ENCODE measurements at places on chromosomes 2 and 18. TPM values are rescaled to one million over a fixed set of nuclear protein-coding genes. Genes with fewer than 3 reads are reported as not detected.
A peak's percentile ranks its signal among the peaks of the same experiment; 100 is the strongest.

- DNase-seq, result no peak
These were observed 65.4 kb downstream of the FAM168B start for GRCh38 chr2:131027566-131028528.

SDC1 gene
- 108 TPM for polyA plus RNA-seq

DNA sequence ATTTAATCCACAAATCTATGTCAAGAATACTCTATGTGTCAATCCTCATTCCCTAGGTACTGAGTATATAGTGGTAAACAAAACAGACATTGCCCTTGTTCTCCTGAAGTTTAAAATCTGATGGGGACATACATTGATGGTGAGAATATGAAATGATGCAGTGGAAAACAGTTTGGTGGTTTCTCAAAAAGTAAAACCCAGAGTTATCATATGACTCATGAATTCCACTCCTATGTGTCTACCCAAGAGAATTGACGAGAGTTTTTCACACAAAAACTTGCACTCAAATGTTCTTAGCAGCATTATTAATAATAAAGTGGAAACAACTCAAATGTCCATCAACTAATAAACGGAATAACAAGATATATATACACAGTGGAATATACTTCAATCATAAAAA is 586.7 kb downstream of the CCDC85A start:
- DNase-seq, result no peak

DNA sequence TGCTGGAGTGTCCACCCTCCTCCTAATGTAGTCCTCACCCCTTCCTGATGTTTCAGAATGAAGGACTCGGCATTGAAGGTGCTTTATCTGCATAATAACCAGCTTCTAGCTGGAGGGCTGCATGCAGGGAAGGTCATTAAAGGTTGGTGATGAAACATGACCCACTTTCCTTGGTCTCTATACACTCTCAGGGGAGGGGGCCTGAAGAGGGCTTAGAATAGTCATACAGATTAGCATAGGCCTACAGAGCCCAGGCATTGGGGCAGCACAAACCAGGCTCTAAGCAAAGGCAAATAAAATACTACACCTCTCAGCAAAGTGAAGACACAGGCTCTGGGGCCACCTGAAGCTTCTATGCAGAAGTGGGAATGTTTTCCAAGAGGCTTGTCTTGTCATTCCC is 1.8 kb downstream of the IL36RN start:
- no peak for DNase-seq

- DNase-seq, result no peak
These were observed 739.7 kb downstream of the ERBB4 start for GRCh38 chr2:211798868-211799267.

- DNase-seq, result no peak
These were observed 117.2 kb downstream of the COL6A3 start for GRCh38 chr2:237296756-237297155.

DNA sequence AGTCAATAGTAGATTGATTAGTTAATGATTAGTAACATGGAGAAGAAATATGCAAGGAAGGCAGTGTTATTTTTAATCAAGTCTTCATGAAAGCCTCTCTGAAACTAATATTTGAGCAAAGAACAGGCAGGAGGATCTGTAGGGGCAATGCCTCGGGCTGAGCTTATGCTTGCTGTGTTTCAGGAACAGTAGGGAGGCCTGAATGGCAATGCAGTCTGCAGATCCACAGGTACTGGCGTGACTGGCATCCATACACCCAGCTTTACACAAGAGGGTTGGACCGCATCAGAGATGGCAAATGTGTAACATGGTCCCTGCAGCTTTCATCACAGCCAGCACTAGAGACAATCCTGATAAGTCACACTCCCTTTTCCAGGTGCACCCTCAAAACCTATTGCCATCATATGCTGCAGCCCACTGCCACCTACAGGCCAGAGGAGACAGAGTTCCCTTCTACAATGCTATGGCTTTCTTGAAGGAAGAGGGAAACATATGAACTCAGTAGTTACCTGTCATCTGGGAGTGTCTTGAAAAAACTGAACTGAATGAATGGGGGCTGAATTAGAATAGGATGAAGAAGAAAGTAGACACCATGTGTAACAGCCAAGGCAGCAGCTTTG is 582.4 kb upstream of the RAB6C start:
- DNase-seq, result peak; percentile 36

- no peak for DNase-seq
These were observed 46.8 kb upstream of the DNMT3A start for GRCh38 chr2:25388491-25388890.

SLC11A1 gene
- polyA plus RNA-seq, result 0.70 TPM

GRCh38 chr2:126769118-126769517 is 113.2 kb downstream of the GYPC start:
- DNase-seq, result no peak

DNA sequence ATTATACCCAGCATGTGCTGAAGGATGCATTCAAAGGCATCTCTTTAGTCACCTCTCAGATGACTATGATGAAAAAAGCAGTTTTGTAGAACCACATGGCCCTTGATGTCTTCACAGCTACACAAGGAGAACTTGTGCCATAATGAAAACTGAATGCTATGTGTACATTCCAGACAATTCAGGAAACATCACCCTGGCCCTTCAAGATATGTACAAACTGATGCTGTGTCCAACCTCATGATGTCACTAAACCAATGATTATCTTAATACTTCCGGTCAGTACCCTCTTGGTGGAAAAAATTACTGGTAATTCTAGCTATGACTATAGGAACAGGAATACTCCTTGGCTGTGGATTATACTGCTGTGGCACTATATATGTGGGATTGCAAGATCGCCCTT is 20.0 kb downstream of the DUSP11 start:
- no peak for DNase-seq

- DNase-seq, result no peak
These were observed 65.4 kb downstream of the MARCHF4 start for GRCh38 chr2:216306868-216307267.
